ENCODE measurements at places on chromosomes 13 and 19.

DNA sequence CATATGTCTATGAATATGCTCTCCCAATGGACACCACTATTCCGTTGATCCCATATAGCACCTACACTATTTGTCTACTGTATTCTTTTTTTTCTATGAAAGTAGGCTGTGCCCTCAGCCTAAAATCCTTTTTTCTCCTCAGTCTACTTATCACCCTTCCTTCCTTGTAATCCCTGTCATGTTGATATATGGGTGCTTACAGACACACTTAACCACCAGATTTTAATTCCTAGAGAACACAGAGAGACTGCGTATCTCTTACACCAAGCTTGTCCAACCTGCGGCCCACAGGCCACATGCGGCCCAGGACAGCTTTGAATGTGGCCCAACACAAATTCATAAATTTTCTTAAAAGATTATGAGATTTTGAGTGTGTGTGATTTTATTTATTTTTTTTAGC is 101.1 kb downstream of the ZAR1L start:
- no peak for DNase-seq

GRCh38 chr19:45876411-45877197 is 9.3 kb downstream of the IRF2BP1 start:
- no peak for DNase-seq

- no peak for DNase-seq
These were observed 6.0 kb upstream of the RNF6 start for GRCh38 chr13:26228096-26228495.

DNA sequence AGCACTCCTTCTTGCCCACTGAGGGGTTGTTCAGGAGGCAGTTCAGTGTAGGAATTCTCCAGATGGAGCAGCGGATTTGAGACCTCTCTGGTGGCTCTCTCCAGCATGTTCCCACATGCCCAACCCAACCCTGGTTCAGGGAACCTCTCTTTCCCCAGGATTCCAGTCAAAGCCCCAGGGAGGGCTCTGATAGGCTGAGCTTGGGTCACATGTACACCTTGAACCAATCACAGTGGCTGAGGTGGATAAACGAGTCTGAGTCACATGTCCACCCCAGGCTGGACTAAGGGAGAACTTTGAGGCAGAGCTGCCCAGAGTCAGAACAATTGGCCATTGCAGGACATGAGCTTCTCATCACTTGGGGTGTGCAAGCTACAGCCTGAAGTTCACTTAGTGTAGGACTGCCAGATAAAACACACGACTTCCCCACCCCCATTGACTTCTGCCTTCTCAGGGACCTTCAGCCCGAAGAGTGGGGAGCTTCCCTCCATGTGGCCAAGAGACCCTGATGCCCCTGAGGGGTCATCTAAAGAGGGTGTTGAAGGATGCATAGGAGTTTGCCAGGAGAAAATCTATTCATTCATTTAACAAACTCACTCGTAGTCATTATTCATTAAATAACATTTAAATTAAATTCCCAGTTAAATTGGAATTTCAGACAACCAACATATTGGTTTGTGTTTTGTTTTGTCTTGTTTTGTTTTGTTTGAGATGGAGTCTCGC is 4.0 kb upstream of the MAST3 start:
- no peak for DNase-seq

DNA sequence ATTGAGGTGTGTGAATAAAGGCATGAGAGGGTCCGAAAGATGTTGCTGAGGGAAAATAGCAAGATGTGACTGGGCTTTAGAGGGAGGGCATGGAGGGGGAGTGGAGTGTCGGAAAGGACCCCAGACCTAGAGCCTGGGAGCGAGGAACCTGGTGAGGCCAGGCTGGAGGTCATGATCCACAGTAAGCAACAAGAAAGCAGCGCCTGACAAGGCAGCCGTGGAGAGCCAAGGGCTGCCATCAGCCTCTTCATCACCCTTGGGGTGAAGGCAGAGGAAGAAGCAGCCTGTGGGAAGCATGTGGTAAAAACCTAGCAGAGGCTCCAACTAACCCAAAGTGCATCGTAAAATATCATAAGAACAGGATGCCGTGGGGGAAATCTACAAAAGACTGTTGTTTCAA is 162.8 kb upstream of the SOX1 start:
- no peak for DNase-seq
